GM04504 (cell line): ENCODE measurements at places on chromosomes 4 and X.
A peak's percentile ranks its signal among the peaks of the same experiment; 100 is the strongest.

DNA sequence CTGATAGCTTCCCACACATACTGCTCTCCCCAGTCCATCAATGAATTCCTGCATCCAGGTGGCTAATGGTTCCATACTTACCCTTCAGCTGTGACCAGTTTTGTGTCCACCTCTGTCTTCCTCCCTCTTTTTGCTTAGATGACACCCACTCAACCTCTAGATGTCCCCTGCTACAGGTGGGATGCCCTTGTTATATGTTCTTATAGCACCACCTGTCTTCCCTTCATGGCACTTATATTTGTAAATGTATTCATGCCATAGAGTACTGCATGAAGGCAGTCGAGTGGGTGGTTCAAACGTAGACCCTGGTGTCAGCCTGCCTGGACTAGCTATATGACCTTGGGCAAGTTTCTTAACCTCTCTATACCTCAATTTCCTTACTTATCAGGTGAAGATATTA is 6.5 kb upstream of the USP46 start:
- DNase-seq = no peak

- no peak for DNase-seq
These were observed 22.1 kb downstream of the DOK7 start for GRCh38 chr4:3485011-3485791.

DNA sequence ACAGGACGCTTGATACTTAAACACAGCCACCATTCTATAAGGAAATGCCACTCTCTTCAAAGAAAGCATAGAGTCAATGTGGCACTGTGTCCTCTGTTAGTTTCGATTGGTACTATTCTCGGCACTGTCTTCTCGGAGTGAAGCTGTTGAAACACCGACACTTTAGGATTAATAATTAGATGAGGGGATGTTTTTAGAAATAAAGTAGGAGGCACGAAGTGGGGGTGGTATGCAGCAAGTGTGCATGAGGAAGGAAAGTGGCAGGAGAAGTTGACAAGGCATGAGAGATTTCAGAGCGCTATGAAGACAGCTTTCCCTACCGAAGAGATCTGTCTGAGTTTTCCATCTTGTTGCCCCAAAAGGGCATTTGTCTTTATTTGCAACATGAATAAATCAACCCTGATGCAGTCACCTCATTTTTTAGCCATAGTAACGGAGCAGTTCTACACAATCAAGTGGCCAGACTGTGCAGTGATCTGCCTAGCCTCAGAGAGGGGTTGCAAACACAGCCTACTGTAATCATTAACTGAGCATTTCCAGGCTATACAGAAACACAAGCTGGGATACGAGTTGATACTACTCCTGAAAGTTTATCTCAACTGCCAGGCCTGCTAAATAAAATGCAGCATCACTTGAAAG is 8.3 kb downstream of the GPRIN3 start:
- no peak for DNase-seq

DNA sequence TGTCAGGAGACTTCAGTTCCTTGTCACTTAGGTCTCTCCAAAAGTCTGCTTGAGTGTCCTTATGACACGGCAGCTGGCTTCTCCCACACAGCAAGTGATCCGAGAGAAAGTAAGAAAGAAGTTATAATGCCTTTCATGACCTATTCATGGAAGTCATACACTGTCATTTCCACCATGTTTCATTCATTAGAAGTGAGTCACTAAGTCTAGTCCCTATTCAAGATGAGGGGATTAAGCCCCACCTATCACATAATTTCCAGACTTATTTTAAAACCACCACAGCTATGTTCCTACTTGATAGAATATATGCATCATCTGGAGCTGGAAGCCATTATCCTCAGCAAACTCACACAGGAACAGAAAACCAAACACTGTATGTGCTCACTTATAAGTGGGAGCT is 25.2 kb upstream of the COL25A1 start:
- no peak for DNase-seq

- no peak for DNase-seq
These were observed 2.9 kb upstream of the MND1 start for GRCh38 chr4:153341575-153342090.

DNA sequence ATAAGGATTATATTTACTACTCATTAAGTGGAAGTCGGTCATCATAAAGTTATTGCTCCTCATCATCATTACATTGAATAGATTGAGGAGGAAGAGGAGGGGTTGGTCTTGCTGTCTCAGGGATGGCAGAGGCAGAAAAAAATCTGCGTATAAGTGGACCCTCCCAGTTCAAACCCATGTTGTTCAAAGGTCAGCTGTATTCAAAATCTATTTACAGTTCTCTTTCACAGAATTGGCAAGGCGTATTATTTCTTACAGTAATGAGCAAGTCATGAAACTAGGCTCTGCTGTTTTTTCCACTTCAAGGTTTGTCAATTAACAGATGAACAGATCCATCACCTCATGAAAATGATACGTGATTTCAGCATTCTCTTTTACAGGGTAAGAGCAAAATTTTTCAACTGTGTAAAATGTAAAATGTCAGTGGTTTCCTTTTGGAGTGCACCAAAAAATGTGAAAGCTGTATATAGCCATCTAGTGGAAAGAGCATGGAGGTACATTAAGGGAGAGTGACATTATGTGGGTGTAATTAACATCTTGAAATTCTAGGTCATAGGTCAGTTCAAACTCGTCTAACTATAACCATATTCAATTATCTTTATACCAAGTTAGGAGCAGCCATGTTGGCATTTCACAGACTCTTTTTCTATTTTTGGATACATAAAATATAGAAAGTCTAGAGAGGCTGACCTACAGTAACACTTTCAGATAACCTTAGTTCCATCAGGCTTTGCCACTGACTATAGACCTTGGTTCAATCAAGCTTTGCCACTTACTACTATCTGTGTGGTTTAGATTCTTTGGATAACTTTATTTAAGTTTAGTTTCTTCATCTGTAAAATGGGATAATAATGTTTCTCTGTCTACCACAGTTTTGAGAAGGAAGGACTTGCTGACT is 30.1 kb downstream of the NEIL3 start:
- DNase-seq = peak; percentile 19

GRCh38 chrX:27463187-27463586 is at the start of gene PPP4R3C:
TSS of gene PPP4R3C (minus strand) at chrX:27463341. CDS start at chrX:27463296, 45 bp downstream.
- DNase-seq = no peak

DNA sequence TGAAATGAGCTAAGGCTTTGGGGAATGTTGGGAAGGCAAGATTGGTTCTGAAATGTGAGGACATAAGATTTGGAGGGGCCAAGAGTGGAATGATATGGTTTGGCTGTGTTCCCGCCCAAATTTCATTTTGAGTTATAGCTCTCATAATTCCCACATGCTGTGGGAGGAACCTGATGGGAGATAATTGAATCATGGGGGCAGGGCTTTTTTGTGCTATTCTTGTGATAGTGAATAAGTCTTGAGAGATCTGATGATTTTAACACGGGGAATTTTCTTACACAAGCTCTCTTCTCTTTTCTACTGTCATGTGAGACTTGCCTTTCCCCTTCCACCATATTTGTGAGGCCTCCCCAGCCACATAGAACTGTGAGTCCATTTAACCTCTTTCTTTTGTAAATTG is 157.6 kb upstream of the C1QTNF7 start:
- DNase-seq = no peak

- DNase-seq = no peak
These were observed 12.7 kb downstream of the TSR2 start for GRCh38 chrX:54452920-54453319.

DNA sequence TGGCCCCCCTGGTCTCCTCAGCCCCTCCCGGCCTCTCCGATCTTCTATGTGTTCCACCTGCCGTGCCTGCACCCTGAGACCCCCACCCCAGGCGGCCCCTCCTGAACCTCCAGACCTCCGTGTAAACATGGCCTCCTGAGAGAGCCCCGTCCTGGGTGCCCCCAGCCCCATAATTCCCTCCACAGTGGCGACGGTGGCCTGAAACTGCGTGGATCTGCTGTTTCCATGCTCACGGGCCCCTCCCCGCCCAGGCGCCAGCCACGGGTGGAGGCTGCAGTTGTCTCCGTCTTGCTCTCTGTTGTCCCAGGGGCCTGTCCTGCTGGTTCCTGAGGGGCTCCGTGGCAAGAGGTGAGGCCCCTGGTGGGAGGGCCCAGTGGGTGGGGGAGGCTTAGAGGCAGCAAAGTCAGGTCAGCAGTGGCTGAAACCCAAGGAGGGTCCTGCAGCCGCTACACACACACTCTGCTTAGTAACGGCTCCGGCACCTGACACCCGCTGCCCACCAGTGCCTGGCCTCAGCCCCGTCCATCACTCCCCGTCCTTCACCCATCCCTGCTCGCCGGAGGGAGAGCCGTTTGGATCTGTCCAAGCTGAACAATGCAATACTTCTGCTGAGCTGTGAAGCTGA is 75.8 kb downstream of the FAM53A start:
- DNase-seq = no peak

GRCh38 chr4:4735870-4736269 is 123.6 kb upstream of the MSX1 start:
- no peak for DNase-seq

DNA sequence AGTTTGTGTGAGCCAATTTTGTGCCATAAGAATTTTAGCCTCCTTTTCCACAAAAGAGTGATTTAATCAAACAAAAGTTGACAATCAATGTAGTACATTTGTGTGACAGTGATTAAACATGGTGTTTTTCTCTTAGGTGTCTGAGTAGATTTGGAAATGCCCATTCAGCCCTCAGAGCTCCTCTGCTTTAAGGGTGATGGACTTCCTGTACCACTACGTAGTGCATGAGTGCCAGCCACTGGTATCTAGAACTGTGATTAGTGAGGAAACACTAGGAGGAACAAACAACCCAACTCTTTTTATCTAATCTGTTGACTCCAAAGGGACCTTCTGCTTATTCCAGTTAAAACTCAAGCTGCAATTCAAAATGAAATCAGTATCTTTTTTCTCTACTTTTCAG is 151.7 kb downstream of the SNCA start:
- no peak for DNase-seq

DNA sequence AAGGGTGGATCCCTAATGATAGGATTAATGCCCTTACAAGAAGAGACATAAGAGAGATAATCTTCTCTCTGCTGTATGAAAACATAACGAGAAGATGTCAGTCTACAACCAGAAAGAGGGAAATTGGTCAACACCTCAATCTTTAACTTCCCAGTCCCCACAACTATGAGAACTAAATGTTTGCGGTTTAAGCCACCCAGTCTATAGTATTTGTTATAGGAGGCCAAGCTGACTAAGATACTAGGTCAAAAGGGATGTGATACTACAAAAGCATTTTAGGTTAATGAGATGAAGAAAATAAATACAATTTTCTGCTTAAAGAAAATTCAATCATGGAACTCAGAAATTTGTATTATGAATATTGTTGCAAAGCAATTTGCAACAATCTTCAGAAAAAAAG is 55.4 kb upstream of the LHFPL1 start:
- DNase-seq = no peak

DNA sequence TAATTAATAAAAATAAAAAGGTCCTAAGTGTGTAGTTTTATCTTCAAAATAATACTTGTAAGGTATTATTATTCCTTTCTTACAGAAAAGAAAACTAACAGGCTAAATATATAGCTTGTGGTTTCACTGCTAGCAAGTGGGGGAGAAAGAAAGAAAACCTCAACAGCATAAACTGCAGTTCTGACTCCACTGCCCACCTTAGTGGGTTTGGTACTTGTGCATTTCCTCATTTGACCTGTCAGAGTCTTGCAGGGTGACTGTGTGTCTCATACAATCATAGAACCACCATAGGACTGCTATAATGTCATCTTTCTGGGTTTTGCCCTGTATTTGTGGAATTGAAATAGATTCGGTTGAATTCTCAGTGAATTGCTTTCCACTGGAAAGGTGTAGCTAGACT is 94.7 kb upstream of the PUDP start:
- DNase-seq = no peak

GRCh38 chrX:81355436-81355835 is 153.5 kb downstream of the SH3BGRL start:
- DNase-seq = no peak

GRCh38 chrX:43064096-43064495 is 286.1 kb upstream of the PPP1R2C start:
- DNase-seq = no peak

GRCh38 chr4:91887926-91888325 is 415.8 kb upstream of the GRID2 start:
- DNase-seq = no peak

GRCh38 chr4:95867919-95868318 is 28.0 kb downstream of the PDHA2 start:
- no peak for DNase-seq

- no peak for DNase-seq
These were observed 68.2 kb upstream of the GK2 start for GRCh38 chr4:79476196-79476595.

GRCh38 chr4:128630871-128631270 is 178.6 kb upstream of the JADE1 start:
- DNase-seq = no peak

GRCh38 chrX:148755111-148755510 is 254.7 kb downstream of the AFF2 start:
- DNase-seq = no peak

DNA sequence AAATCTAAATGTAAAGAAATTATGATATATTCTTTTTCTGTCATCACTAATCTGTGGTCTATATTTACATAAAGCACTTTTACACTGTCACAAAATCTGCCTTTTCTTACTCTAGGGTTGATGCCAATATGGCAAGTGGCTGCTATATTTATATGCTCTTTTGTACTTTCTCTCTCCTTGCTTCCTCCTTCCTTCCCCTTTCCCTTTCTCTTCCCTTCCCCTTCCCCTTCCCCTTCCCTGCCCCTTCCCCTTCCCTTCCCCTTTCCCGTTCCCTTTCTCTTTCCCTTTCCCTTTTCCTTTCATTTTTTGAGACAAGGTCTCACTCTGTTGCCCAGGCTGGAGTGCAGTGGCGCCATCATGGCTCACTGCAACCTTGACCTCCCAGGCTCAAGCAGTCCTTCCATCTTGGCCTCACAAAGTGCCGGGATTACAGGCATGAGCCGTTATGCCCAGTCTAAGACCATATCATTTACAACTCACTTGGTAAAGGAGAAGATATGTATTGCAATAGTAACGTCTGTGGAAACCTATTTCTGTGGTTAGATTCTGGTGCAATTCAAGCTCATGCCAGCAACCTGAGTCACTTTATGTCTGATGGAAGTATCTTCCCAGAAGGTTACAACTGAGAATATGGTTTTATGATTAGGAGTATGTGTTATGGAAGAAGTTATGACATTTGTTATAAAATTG is 13.9 kb upstream of the PLAC8 start:
- peak; percentile 84 for DNase-seq

GRCh38 chr4:165378398-165378744 is 437 bp upstream of the CPE start:
- DNase-seq = no peak

- DNase-seq = no peak
These were observed 141.5 kb downstream of the CHM start for GRCh38 chrX:85905851-85906250.

- no peak for DNase-seq
These were observed 34.7 kb downstream of the MSL3 start for GRCh38 chrX:11792461-11793421.
